ENCODE measurements at places on chromosomes 3 and 15.

DNA sequence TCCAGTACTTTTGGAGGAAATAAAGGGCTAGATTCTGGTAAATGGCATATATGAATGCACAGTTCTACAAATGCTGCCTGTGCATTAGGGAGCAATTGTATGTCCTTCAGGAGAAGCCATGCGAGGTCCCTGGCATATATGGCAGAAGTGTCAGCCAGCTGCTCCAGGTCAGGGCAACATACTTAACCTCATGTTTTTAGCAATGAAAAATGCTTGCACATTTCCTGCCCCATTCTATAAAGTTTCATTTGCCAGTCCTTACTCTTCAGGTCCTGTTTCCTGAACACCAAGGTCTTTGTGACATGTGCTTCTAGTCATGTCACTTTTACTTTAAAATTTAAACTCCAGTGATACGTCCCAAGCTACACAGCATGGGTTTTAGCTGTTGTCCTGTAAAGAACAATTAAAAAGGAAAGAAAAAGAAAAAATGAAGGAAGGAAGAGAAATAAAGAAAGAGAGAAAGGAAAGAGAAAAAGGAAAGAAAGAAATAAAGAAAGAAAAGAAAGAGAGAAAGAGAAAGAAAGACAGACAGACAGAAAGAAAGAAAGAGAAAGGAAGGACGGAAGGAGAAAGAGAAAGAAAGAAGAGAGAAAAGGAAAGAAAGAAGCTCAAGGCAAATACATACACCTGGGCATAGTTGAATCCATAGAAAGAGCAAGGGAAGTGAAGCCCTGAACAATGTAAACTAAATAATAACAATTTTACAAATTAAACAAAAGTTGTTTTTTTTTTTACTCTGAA is 20.1 kb upstream of the PTX3 start:
- no peak for DNase-seq

- DNase-seq: no peak
Measured at GRCh38 chr3:182711261-182711683, 82.0 kb upstream of the ATP11B start.

DNA sequence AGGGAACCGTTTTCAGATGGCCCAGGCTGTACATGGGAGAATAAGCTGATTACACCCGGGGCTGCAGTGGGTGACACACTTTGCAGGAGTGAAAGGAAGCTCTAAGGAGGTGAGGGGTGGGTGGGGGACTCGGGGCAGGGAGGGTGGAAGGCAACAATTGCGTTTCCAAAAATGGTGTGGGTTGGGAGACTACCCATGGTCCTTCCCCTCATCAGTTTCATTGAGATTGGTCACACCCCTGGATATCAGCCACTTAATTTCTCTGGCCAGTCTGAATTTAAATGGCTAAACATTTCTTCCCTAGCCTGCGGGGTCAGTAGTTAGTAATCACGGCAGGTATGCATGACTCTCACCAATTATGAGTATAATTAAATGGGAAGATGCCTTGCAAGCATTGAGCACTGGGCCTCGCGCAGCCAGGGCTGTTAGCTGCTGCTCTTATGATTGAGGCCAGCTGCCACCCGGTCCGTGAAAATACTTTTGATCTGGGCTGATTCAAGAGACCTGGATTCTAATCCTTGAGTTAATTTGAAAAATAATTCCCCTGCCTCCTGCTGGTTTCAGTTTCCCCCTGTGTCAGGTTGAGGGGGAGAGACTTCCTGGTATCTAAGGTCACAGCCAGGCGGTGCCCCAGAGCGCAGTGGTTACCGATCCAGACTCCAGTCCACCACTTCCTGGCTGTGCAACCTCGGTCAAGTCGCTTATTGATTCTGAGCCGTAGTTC is 23.3 kb downstream of the SLC6A6 start:
- DNase-seq: no peak

DNA sequence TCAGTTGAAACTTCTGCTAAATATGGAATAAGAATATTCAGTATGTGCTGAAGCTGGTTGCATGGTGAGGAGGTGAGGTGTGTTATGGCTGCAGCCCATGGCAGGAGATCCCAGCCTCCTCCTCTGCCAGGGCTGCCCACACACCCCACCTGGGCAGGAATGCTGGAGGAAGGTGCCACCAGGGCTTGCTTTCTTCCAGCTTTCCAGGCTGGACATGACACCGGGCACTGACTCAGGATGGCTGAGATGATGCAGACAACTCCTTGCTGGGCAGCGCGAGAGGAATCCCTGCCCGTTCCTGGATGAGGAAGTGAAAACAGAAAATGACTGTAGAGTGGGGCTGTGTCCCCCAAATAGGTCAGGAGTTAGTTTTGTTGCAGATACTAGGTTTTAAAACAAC is 14.1 kb downstream of the GABRG3 start:
- no peak for DNase-seq

- no peak for DNase-seq
Measured at GRCh38 chr3:103624271-103624670, 1189.5 kb downstream of the ZPLD1 start.

DNA sequence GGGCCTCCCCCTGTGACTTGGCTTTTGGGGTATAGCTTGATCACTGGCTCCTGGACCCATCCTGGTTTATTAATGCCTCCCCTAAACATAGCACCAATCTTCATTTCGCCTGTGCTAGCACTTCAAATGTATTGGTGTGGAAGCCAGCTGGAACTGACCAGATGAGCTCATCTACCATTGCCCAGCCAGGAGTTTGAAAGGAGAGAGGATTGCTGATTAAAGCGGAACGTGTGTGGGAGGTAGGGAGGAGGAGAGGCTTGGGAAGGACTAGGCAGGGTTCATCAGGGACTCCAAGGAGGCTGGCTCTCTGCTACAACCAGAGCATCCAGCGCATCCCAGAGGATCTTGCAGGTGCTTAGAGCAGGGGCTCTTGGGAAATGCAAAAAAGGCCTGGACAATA is 34.4 kb upstream of the TLE3 start:
- no peak for DNase-seq

- DNase-seq: no peak
Measured at GRCh38 chr15:77749236-77749997, 116.7 kb upstream of the LINGO1 start.

DNA sequence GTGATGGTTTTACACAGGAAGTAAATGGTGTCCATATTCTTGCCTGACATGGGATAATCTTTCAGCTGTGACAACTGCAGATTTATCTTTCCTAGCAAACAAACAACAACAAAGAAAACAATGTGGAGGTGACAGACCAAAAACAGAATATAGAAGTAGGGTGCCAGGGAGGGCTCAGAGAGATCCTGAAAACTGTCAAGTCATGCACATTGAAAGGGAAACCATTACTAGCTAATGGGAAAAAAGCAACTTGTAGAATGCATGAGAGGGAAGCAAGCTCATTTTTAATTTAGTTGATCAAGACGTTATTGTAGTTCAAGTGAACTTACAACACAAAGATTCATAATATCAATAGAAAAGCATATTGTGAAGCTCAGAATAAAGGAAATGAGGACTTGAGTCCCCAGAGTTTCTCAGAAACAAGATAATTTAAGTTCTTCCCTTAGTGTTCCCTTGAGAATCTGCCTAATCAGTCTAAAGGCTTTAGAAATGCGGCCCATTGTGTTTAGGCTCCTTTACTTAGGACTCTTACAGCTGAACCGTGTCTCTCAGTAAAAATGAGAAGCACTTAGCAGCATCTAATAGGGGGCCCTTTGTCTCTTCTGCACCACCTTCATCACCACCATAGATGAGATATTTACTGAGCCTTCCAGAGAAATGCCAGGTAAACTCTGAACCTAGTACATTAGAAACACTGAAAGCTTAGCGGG is 115.6 kb upstream of the CADPS start:
- no peak for DNase-seq

DNA sequence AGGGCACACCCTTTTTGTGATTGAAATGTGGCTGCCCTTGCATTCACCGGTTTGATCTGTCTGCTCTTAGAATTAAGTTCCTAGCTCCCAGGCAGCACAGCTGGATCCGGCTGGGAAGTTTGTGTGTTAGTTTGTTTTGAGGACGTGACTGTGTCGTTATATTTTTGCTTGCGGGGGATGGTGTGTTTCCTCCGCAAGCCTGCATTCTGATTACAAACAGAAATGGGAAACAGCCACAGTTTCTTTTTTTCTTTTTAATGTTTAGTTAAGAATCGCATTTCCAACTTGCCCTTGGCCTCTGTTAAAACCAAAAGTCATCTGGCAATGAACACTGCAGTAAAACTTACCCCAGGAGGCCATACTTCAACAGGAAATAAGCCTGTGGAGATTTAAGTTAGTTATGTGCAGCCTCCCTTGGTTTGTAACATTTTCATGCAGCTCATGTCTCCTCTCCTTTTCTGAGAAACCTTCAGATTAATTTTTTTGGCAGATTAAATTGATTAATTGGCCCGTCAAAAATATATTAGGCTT is 888 bp downstream of the TMOD3 start:
- DNase-seq: no peak

DNA sequence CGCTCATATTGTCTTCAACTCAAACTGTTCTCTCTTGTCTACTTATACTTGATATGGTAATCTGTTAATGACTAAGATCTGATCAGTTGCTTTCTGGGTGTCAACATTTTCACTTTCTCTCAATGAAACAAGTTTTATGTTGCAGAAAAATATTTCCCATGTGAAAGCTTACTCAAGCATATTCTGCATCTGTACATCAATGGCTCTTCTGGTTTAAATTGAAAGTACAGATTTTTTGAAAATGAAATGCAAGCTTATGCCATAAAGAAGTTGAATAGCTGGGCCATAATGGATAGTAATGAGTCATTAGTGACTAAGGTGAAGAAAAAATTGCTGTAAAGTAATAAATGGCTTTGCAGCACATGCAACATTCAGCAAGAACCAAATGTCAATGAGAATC is 140.7 kb downstream of the BCHE start:
- no peak for DNase-seq

DNA sequence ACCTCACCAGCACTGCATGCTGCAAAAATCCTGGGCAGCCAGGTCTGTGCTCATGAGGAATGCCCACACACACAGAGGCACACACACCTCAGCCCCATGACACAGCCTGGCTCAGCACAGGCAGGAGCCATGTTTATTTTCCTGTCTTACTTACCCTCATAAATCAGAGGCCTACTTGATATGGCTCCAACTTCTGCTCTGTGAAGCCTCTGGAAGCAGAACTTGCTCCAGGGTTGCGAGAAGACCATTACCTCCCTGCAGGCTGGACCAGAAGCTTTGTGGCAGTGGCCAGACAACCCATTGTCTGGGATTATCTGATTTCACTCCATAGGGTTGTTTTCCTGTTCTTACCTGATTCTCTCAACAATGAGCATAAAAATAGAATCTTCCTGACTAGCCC is 43.8 kb upstream of the CMTM8 start:
- DNase-seq: peak; percentile 50

- DNase-seq: no peak
Measured at GRCh38 chr3:53973905-53974304, 82.2 kb upstream of the SELENOK start.

GRCh38 chr3:149009732-149010131 is 18.4 kb downstream of the GYG1 start:
- DNase-seq: no peak

DNA sequence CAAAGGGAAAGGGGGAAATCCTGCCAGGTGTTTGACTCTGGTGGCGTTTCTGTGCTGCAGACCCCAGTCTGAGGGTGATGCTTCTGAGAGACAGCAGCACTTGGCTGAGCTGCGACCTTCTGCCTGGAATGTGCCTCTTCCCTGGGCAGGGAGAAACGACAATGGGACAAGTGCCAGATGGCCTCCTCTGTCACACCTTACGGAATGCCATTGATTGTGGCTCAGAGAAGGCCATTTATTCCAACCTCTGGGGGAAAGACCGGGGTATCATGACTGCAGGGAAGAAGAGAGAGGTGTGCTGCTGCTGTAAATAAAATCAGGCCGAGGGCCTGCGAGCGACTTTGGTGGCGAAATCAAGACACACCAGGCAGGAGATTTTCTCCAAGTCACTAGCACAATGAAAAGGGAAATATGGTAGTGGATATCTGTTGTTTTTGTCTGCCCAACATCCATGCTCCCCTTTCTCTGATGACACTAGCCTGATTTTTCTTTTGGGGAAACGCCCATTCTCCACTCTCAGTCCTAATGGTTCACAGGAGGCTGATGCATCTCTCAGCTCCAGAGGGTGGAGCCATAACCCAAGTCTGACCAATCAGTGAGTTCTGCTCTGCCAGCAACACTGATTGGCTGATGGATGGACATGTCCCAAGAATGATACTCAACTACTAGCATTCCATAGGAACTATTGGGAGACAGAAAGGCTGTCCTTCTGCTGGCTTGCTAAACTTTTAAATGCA is 336.1 kb downstream of the FOXP1 start:
- DNase-seq: no peak

DNA sequence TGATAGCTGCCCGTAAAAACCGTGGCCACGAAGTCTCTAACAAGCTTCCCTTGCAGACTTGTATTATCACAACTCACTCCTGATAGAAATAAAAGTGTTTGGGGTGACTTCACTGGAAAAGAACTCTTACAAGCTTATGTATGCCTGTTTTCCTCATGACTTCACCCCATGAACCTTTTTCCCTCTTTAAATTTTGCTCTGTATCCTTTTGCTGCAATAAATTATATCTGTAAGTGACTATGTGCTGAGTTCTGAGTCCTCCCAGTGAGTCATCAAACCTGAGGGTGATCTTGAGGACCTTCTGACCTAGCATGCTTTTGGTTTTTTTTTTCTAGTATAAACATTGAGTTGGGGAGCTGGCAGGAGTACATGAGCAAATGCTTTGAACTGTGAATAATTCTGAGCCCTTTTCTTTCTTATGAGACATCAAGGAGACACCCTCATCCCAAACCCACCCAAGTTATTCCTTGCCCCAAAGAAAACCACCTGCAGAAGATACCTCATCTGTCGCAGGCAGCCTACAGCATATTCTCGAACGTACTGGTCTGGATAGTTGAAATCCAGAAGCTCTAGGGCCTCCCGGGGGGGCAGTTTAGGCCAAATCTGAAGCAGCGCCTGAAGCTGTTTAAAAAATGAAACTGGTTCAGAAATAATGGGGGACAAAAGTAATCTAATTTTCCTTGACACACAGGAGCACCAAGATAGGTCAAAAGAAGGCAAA is 85.9 kb downstream of the FAIM start:
- no peak for DNase-seq

DNA sequence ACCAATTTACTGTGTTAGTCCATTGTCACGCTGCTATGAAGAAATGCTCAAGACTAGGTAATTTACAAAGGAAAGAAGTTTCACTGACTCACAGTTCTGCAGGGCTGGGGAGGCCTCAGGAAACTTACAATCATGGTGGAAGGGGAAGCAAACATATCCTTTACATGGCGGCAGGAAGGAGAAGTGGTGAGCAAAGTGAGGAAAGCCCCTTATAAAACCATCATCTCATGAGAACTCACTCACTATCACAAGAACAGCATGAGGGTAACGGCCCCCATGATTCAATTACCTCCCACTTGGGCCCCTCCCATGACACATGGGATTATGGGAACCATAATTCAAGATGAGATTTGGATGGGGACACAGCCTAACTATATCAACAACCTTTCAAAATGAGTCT is 20.2 kb downstream of the USF3 start:
- DNase-seq: no peak

DNA sequence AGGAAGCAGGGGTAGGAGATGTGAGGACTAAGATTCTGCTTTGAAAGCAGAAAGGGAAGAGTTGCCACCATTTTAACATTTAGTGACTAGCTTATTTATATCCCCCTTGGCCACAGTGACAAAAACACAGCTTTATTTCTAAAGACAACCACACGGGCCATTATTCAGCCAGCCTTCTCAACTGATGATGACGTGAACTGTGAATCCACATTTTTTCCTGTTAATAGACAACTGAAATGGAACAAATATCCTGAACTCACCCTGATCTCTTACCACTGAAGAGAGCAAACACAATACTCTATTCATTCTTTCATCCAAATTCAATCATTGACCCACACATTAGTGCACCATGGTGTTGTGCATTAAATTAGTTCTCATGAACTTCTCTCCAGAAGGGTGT is 145.1 kb downstream of the TNIK start:
- no peak for DNase-seq

- DNase-seq: no peak
Measured at GRCh38 chr15:41659855-41660234, 360 bp upstream of the MGA start.

Measured in prostate gland (tissue), 2 donors.